ENCODE measurements at places on chromosomes 5 and 9. TPM values are rescaled to one million over a fixed set of nuclear protein-coding genes. Genes with fewer than 3 reads are reported as not detected.

HMGXB3 gene
- 41.8 TPM for total RNA-seq

DNA sequence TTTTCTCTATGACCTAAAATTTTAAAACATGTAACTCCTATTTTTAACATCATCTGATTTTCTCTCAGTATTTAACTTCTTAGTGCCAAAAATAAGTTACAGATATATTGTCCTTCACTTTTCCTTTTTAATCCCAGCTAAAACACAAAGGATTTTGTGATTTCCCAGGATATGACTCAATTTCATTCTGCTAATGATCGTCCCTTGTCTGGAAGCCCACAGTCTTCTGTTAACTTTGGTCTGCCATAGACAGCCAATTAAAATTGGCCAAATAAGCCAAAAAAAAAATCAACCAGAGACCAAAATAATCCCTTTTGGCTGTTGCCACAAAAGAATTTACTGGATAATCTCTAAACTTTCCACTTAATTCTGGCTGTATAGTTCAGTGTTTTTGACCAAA is 124.5 kb upstream of the FST start:
- no peak overlapping the region for H3K27ac ChIP-seq
- H3K36me3 ChIP-seq, result no peaks in the 10 kb centered on the region
- no peak for DNase-seq
- H3K4me1 ChIP-seq, result peaks cover 5% of the 10 kb centered on the region

DNA sequence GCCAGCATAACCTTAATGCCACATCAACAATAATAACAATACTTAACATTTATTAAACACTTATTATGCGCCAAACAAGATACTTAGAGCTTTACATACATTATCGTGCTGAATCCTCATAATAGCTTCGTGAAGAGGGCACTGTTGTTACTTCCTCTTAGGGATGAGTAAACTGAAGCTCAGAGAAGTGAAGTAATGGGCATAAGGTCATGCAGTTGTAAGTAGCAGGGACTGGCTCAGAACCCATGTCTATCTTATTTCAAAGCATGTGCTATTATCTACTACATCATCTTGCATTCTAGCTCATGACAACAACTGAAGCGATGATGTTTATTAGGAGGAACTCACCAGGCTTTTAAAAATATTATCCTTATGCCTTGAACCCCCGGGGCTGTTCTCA is 34.9 kb upstream of the PPP3R2 start:
- peaks cover 3% of the 10 kb centered on the region for H3K27me3 ChIP-seq
- H3K27ac ChIP-seq, result no peak overlapping the region
- H3K36me3 ChIP-seq, result no peaks in the 10 kb centered on the region
- DNase-seq, result no peak
- no peaks in the 10 kb centered on the region for H3K4me1 ChIP-seq

GRCh38 chr5:42636425-42636824 is 120.2 kb upstream of the CCDC152 start:
- H3K36me3 ChIP-seq, result no peaks in the 10 kb centered on the region
- peak; percentile 22 for DNase-seq
- no peak overlapping the region for H3K27ac ChIP-seq
- no peak overlapping the region for H3K4me3 ChIP-seq
- no peaks in the 10 kb centered on the region for H3K4me1 ChIP-seq

- no peaks in the 10 kb centered on the region for H3K36me3 ChIP-seq
- H3K27ac ChIP-seq, result no peak overlapping the region
- no peak overlapping the region for H3K4me3 ChIP-seq
Measured at GRCh38 chr5:17477043-17477442, 21.0 kb upstream of the TAF11L2 start.
